Brain microvascular endothelial cell (primary cell): ENCODE measurements at places on chromosomes 5 and 9.

- no peak for DNase-seq
Measured at GRCh38 chr5:132821791-132822190, 8.7 kb downstream of the SHROOM1 start.

- no peak for DNase-seq
Measured at GRCh38 chr5:142056816-142057696, 44.2 kb upstream of the GNPDA1 start.

DNA sequence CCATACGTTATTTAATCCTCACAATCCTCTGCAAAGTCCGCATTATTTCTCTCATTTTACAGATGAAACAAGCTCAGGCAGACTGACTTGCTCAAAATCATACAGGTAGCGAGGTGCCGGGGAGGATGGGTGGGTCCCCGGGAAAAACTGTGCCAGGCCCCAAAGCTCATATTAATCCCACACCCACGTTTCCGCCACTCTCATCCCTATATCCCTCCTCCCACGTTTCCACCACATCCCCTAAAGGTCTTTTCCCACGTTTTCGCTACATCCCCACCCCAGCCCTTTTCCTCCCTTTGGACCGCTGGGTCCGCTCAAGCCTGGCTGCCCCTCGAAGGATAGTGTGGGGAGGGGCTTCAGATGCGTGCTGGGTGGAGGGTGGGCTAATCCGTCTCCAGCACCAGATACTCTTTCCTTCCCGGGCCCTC is 434 bp upstream of the FSD1L start:
- no peak for DNase-seq

DNA sequence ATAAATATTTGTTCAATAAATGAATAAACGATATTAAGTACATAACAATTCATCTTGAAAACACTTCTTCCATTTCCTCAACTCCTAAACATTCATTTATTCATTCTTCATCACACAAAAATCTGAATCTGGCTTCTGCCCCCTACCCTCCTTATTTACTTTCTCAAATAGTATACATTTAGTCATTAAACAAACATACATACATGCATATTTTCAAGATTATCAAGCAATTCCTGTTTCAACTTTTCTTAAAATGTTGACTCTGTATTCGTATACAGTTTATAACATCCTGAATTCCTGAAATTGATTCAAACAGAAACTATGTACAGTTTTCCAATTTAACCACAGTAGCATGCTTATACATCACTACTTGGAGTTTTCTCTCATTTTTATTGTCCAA is 129.0 kb downstream of the MUSK start:
- peak; percentile 20 for DNase-seq
